ENCODE measurements at places on chromosomes 12 and 14. TPM values are rescaled to one million over a fixed set of nuclear protein-coding genes. Genes with fewer than 3 reads are reported as not detected.

DNA sequence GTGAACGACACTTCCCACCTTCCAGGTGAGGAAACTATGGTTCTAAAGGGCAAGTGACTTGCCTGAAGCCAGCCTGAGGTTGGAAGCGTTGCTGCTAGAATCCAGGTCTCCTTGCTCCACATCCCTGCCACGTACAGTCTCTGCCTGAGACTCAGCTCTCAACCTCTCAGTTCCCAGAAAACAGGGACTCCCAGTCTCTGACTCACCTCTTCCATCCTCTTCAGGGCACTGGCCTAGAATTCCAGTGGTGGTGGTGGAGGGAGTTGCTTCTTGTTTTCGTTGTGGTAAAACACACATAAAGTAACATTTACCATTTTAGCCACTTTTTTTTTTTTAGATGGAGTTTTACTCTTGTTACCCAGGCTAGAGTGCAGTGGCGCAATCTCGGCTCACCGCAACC, 7.3 kb downstream of the GPR68 start:
- no peak overlapping the region for H3K27ac ChIP-seq
- H3K4me3 ChIP-seq, result no peak overlapping the region
- H3K36me3 ChIP-seq, result peaks cover 26% of the 10 kb centered on the region
- DNase-seq, result no peak
- H3K27me3 ChIP-seq, result no peaks in the 10 kb centered on the region

GRCh38 chr14:75736845-75737485, 75.9 kb downstream of the TTLL5 start:
- no peaks in the 10 kb centered on the region for H3K27me3 ChIP-seq
- no peak overlapping the region for H3K4me3 ChIP-seq
- DNase-seq, result no peak
- H3K36me3 ChIP-seq, result peaks cover 25% of the 10 kb centered on the region
- H3K27ac ChIP-seq, result no peak overlapping the region
- H3K4me1 ChIP-seq, result no peaks in the 10 kb centered on the region

DNA sequence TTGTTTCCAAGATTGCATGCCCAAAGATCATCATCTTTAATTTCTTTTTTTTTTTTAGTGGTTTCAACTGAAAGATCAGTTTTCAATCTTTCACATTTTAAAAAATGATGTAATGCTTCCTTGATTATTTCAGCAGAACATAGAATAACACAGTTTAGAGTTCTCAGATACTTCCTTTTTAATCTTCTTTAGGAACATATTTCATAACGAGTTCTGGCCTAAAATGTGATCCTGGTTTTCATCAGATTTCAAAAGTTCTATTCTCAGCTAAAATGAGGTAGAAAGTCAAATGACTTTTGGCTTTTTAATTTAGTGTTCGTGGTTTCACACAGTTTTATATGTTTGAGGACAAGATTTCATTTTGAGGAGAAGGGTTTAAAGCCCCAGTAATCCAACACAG, 40.0 kb upstream of the NR1H4 start:
- DNase-seq, result no peak
- H3K27ac ChIP-seq, result no peak overlapping the region
- no peaks in the 10 kb centered on the region for H3K36me3 ChIP-seq
- no peaks in the 10 kb centered on the region for H3K27me3 ChIP-seq

FOXN4 gene
- total RNA-seq, result not detected

Data from CD4-positive, alpha-beta T cell (primary cell).